CD4-positive, alpha-beta T cell treated with Interleukin-12 subunit alpha and Interleukin-12 subunit beta, for 1 hour (primary cell): ENCODE measurements at places on chromosomes 1 and 21.

GRCh38 chr1:234601301-234602017, 8.5 kb downstream of the IRF2BP2 start:
- DNase-seq, result peak; percentile 74

- peak; percentile 90 for DNase-seq
Measured at GRCh38 chr1:57307392-57308170, 116.3 kb downstream of the DAB1 start.

- DNase-seq, result no peak
Measured at GRCh38 chr1:63743781-63744180, 30.0 kb upstream of the ROR1 start.

GRCh38 chr1:14015917-14016316, 315.9 kb downstream of the PRDM2 start:
- DNase-seq, result no peak

GRCh38 chr1:110211496-110212168, 1.5 kb downstream of the KCNC4 start:
- DNase-seq, result no peak

DNA sequence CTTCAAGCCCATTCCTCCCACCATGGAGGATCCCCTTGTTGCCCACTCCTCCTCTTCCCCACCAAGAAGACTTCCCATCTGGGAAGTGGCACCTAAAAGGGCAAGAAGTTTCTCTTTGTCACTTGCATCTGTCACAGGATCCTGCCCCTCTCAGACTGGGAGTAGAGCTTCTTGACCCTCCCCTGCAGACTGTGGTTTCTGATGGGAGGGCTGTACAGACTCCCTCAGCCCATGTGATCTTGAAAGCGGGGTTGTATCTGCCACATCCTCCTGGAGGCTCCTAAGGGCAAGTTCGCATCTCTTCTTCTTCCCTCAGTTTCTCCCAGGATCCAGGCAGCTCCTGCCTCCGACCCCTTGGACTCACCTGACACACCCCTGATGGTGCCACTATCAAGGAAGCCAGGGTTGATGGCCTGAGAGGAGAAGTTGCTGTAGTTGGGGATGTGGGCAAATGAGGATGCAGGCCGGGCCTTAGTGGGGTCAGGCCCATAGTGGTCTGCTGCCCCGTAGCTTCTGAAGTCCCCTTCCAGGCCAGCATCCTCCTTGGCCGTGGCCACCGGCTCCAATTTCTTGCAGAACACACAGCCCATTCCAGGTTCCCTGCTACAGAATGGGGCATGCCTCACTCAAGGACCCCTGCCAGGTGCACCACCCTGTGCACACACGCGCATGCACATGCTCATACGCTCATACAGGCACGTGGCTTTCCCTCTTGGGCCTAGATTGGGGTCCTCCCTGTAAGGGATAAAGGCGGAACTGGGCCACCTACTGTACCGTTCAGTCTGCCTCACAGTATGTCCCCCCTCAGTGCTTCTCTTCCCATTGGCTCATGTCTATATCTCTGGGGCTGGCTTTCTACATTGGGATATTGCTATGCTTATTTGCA, 11.4 kb downstream of the FGR start:
- no peak for DNase-seq

DNA sequence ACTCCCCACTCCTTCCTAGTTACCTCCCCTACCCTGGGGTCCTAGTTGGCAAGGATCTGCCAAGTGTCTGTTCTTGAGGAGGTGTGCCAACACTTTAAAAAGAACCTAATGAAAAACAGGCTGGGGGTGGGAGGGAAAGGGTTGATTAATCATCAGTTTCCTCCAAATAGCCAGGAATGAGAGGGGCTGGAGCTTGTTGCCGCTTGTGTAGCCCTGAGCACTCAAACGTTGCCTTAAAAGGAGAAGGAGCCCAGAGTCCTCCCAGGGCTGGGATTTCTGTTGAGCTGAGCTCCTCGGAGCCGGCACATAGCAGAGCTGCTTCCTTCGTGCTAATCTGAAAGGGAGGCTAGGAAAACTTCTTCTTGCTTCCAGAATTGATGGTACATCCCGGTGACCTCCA, 15.9 kb downstream of the SHISA4 start:
- no peak for DNase-seq

DNA sequence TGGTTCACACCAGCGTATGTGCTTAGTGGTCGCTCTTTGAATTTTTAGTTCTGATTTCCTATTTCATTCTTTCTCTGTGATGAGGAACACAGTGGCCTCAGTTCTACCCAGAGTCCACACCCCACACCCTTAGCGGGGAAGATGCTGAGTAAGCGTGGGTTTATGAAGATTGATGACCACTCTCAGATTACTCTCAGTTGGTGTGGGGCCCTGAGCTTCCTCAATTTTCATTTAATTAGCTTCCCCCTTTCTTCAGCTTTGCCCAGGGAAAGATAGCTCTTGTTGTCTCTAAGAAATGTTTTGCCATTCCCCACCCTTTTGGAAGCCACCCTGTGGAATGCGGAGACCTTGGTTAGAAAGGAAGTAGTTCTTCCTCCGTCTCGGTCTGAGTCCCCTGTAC, 299.9 kb upstream of the PROX1 start:
- DNase-seq, result no peak

- no peak for DNase-seq
Measured at GRCh38 chr1:42815941-42816584, 859 bp upstream of the ERMAP start.

- no peak for DNase-seq
Measured at GRCh38 chr21:32137931-32138330, 140.9 kb downstream of the MIS18A start.

DNA sequence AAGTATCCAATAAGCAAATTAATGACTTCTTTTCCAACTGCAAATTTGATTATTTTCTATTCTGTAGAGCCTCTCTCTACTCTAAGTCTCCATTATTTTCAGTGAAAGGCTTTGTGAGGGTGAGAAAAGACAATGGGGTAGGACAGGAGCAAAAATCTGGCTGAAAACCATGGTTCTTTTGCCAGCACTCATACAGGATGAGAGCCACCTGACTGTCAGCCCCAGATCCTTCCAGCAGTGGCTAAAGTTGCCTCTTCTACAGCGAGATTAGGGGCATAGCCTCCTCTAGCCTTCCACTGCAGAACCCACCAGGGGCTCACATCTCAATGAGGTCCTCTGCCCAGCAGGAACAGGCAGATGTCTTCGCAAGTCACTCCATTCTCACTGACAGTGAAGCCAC, 23.7 kb downstream of the NMNAT2 start:
- DNase-seq, result no peak

GRCh38 chr1:40575336-40575735, 43.9 kb downstream of the ZNF684 start:
- no peak for DNase-seq

GRCh38 chr1:59156526-59157199, 140.2 kb upstream of the FGGY start:
- DNase-seq, result no peak

- DNase-seq, result no peak
Measured at GRCh38 chr1:185091480-185091879, 46.1 kb downstream of the RNF2 start.

DNA sequence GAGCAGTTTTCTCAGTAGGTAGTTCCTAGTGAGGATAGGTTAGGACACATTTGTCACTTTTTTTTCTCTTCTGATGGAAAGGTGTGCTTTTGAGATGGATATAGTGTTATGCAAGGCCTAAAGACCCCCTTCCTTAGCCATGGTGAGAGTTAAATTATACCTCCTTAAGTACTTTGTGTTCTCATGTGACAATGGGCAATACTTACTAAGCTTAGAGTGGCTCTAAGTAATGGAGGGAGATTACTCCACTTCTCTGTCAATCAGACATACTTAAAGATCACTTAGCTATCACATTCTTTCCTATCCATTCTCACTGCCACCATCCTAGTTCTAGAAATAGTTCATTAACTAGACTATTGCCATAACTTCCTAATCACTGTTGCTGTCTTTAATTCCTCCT, 265.6 kb downstream of the PBX1 start:
- DNase-seq, result no peak

GRCh38 chr1:231326248-231326647, 11.4 kb downstream of the EXOC8 start:
- DNase-seq, result no peak

- DNase-seq, result no peak
Measured at GRCh38 chr21:37558676-37559211, 192.2 kb downstream of the DYRK1A start.

GRCh38 chr1:38546636-38547035, 312.9 kb downstream of the RRAGC start:
- no peak for DNase-seq

DNA sequence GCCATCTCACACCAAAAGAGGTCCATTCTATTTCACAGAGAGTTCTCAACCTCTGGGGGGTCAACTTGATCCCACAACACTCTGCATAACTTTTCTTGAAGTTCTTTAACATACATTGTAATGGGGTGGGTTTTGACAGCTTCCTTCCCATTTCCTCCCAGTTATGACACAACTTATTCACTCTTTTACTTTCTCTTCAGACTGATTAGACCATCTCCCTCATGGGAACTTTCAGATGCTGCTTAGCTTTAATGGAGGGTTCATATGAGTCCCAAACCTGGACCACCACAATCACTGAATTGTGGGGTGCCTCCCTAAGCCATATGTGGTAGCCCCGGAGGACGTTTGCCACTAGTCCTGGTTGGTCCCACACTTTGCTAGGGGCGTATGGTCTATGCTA, 28.3 kb upstream of the KCNJ15 start:
- DNase-seq, result no peak

DNA sequence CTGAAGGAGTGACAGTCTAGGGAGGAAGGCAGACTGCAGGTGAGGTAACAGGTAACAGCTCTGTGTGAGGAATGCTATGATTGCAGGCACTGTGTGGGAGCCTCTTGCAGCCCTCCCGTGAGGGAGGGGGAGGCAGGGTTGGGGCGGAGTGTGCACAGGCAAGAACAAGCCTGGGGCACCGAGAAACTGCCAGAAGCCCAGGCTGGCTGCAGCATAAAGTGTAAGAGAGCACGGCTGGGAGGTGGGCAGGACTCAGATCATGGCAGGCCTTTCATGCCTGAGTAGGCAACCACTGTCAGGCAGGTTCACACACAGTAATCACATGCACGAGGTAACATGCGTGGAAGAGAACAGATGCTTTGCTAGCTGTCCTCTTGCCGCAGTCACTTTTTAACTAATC, 11.3 kb upstream of the RHEX start:
- DNase-seq, result no peak

- peak; percentile 72 for DNase-seq
Measured at GRCh38 chr21:33374450-33375096, 28.6 kb upstream of the IFNGR2 start.

DNA sequence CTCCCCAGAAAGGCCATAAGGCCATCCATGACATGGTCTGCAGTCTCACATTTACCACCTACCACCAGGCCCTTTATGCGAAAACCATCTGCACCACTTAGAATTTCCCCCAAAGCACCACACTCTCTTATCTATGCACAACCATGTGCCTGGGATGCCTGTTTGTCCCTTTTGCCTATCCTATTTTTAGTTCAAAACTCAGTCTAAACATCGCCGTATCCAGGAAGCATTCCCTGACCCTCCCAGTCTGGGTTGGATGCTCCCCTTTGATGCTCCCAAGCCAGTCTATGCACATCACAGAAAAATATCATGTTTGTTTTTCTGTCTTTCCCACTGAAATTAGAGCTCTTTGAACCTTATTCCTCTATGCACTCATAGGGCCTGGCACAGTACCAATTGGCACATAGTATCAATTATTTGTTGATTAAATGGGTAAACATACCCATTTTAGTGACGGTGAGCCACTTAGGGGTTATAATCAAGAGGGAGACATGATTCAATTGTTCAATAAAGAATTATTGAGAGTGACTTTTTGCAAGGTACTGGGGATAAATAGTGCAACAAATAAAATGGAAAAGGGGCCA, 6.7 kb downstream of the MPL start:
- DNase-seq, result no peak

DNA sequence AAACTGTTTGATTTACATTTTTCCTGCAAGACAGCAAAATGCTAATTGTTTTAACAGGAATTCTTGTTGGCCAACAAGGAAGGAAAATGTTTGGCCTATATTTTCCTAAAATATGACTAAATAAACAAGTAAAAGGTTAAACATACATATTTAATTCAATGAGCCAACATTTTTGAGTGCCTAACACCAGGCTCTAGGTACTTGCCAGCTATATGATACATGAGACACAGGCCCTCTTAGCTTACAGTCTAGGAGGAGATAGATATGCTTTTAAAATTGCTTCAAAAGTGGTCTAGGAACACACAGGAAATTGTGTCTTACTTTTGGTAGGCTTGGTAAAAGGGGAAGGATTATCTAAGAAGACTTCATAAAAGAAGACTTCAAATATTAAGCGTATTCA, 50.9 kb downstream of the PIGK start:
- no peak for DNase-seq

DNA sequence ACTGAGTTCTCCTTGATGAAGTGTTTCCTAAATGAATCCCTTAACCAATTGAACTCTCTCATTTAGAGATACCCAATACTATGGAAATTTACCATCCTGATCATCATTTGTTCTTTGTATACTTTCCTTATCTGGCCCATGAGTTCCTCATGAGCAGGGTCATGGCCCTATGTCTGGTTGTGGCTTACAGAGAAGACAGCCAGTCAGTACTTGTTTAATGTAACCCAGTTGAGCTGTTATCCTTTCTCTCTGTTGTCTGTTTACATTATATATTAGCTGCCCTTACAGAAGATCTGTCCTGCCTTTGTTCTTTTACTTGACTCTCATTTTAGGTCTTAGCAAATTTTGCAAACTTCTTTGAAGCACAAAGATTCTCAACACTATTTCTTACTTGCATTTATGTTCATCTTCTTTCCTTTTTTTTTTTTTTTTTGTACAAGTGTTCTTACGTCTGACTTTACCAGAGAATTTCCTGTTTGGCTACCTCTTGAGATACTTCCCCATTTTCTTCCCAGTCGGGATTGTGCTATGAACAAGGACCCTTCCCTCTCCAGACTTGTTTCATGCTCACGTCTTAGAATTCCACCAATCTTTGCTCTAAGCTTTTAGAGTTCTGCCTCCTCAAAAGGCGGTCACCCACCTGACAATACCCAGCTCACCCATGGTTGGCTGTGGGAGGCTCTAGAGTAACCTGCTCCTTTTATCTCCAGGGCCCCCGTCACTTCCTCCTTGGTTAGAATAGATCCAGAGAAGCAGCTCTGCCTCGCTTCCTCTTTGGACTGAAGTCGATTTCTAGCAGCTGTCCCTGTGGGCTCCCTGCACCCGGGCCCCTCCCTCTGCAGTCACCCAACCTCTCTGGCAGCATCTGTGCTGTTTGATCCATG, 53.6 kb upstream of the RUNX1 start:
- DNase-seq, result peak; percentile 32

- DNase-seq, result no peak
Measured at GRCh38 chr1:155833665-155834295, 23.2 kb downstream of the GON4L start.

GRCh38 chr1:16139473-16139962, 16.4 kb downstream of the EPHA2 start:
- DNase-seq, result no peak

DNA sequence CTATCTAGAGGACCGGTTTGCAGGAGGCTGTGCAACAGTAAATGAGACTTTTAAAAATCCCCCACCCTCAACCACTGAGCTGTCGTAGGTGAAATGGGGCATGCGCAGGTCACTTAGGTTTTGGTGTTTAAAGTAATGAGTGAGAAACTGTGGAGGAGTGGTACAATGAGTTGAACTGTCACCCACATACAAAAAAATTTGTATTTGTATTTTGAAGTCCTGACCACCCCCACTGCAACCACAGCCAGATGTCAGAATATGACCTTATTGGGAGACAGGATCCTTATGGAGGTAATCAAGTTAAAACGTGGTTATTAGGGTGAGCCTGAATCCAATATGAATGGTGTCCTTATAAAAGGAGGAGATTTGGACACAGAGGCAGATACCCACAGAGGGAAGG, 1.6 kb upstream of the IRF6 start:
- no peak for DNase-seq

- no peak for DNase-seq
Measured at GRCh38 chr1:39268906-39269305, 64.4 kb downstream of the MACF1 start.
